ENCODE measurements at places on chromosomes 16 and 17.

DNA sequence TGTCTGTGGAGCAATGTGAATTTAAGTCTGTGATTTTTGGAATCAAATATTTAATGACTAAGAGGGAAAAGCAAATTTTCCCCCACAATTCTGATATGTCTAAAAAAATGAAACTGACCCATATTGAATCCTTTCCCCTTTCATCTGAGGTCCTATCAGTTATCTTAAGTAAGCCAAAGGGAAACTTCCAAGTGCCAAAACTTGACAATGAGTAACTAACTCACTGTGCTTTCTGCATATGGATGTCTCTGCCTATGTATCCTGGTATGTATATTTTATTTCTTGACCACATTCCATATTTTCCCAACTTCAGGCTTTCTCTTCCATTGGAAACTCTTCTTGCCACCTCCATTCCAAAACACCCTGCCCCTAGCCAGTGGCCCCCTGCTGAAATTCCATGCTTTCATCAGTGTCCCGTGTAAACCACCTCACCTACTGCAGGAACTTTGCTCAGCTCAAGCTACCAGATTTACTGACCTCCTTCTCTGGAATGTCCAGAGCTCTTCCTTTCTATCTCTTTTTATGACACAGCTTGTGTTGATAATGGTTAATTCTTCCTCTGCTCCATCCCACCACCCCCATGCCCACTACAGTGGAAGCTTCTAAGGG is 59.0 kb downstream of the TOX3 start:
- no peak for DNase-seq

- DNase-seq, result no peak
Observed at GRCh38 chr17:57366558-57367351, 110.4 kb downstream of the MSI2 start.

- no peak for DNase-seq
Observed at GRCh38 chr17:80750263-80750662, 205.6 kb downstream of the RPTOR start.

DNA sequence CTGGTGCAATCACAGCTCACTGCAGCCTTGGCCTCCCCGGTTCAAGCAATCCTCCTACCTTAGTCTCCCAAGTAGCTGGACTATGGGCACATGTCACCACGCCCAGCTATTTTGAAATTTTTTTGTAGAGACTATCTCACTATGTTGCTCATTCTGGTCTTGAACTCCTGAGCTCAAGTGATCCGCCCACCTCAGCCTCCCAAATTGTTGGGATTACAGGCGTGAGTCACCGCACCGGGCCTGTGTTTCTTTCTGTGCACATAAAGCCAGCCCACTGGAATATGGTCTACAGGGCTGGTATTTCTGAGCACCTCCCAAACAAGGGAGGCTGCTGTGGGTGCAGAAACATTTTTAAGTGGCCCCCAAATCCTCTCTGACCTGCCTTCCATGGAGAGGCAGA is 8.4 kb downstream of the TMEM95 start:
- DNase-seq, result no peak

GRCh38 chr16:23195366-23195978 is 12.9 kb downstream of the SCNN1G start:
- DNase-seq, result no peak

DNA sequence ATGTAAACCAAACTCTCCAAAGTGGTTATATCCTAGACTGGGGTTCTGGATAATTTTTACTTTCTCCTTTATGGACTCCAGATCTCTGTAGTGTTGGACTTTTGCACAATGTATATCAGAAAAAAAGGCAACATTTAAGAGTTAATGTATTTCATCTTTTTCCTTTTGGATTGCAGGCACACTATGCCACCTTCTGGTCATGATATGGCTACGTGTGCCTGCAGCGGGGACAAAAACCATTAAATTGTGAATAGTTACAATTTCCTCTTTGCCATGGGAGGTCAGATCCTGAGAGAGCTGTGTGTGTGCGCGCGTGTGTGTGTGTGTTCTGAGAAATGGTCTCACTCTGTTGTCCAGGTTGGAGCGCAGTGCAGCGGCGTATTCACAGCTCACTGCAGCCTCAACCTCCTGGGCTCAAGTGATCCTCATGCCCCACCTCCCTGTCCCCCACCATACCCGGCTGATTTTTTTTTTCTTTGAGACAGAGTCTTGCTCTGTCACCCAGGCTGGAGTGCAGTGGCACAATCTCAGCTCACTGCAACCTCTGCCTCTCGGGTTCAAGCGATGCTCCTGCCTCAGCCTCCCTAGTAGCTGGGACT is 4.3 kb upstream of the SGF29 start:
- no peak for DNase-seq

- no peak for DNase-seq
Observed at GRCh38 chr16:60852635-60853034, 1183.6 kb downstream of the CDH8 start.

GRCh38 chr16:67666032-67666551 is 458 bp downstream of the ENKD1 start:
- DNase-seq, result no peak

GRCh38 chr17:48046296-48046695 is 1.9 kb upstream of the NFE2L1 start:
- DNase-seq, result no peak

DNA sequence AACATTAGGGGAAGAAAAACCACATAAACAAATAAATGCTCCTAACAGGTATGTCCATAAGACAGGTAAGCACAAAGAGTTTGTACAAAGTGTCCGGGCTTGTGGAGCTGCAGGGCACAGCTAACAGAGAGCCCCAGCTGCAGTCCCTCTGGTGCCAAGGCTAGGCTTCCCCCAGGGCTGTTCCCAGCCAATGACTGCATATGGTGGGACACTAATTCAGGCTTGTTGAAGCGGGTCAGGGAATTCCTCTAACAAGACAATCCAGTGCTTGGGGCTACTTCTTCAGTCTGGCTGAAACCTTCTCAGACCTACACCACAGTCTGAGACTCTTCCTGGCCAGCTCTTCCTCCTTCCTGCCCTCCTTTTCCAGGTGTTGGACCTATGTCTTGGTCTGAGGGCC is 51.7 kb upstream of the ALDH3A1 start:
- DNase-seq, result no peak

DNA sequence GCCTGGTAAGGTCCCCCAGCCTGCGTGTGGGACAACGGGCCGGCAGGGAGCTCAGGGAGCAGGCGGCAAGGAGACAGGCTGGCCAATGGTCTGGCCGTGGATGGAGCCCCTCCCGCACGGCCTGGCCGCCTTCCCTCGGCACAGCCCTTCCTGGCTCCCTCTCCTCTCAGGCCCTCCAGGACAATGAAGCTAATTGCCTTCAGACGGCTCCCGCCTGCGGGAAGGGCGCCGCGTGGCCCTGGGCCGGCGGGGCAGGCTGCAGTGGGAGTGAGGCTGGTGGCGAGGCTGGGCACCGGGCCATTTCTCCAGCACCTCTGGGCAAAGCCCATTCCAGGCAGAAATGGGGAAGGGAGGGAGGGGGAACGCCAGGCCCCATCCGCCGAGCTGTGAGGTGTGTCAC is 50.9 kb downstream of the ENGASE start:
- no peak for DNase-seq

- no peak for DNase-seq
Observed at GRCh38 chr17:52758481-52758880, 600.0 kb upstream of the CA10 start.

- DNase-seq, result no peak
Observed at GRCh38 chr17:54969658-54970572, 1.4 kb downstream of the STXBP4 start.

- no peak for DNase-seq
Observed at GRCh38 chr16:82846806-82847205, 220.0 kb downstream of the CDH13 start.

DNA sequence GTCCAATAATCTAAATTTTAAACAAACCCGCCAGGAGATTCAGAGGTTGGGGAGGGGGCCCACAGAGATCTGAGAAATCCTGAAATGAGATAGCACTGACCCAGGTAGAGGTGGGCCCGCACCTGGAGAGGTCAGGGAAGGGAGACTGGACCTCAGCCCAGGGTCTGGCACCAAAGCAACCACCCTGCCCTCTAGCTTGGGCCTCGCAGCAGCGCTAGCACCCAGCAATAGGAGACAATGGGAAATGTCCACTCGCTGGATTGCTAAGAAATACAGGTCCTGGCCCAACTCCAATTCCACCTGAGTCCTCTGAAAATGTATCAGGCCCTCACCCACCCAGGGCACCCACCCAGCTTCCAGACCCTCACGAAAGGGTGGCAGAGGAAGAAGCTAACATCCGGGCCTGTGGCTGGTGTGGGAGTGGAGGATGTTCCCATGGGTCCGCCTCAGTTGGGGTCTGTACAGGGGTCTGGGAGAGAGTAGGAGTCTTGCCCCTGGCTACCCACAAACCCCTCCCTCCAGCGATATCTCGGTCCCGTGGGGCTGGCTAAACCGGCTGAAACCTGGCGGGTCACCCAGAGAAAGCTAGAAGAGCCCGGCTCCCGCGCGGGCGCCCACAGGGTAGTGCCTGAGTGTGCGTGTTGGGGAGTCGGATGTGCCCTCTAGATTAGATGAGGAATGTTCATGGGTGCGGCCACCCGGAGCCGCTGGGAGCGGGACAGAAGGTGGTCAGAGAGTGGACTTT is 1.1 kb downstream of the PLLP start:
- DNase-seq, result no peak

DNA sequence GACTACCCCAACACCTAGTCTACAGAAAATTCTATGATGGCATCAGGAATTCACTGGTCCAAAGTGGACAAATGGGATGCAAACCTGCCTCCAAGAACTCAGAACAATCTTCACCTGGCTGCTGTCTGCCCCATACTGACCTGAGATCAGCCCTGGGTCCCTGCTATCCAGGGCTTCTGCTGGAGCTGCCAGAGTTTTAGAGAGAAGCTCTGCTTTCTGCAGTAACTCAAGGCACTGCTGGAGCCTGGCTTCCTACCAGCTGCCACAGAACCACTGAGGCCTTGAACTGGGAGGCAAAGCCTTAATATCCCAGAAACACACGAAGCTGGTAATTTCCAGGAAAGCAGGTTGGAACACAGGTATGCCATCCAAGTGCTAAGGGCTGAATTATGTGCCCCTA is 7.5 kb downstream of the TMEM170A start:
- no peak for DNase-seq

DNA sequence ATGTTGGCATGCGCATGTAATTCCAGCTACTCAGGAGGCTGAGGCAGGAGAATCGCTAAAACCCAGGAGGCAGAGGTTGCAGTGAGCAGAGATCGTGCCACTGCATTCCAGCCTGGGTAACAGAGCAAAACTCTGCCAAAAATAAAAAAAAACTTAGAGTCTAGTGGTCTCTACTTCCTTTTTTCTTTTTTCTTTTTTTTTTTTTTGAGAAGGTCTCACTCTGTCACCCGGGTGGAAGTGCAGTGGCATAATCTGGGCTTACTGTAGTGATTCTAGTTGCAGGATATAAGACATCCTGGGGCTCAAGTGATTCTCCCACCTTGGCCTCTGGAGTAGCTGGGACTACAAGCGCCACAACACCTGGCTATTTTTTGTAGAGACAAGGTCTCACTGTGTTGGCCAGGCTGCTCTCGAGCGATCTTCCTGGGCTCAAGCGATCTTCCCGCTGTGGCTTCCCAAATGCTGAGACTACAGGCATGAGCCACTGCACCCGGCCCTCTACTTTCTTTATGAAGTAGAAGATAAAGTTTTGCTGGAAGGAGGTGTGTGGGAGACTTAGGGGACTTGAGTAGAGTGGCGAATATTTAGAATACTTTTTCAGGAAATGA is 47.9 kb upstream of the TAOK1 start:
- no peak for DNase-seq

GRCh38 chr17:82370471-82371332 is 863 bp upstream of the UTS2R start:
- DNase-seq, result peak; percentile 39

DNA sequence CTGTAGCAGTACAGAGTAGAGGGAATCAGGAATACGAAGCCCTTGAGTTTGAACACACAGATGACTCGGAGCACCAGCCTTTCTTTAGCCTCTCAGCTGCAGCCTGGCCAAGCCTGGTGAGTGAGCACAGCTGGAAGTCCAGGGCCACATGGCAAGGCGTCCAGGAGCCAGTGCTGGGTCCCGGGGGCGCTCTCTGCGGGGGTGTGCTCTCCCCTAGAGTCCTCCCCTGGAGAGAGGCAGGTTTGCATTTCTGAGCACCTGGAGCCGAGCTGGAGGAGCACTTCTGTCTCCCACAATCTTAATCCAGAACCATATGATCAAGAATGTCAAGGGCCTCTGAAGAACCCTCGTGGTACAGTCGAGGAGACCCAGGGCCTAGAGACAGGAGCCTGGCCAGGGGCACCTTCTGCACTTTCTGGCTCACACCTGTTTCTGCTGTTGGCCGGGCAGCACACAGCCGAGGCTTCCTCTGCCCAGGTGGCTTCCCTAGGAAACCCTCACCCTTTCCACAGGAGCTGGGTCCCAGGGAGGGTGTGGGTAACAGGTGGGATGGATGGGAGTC is 78.3 kb downstream of the PLD6 start:
- no peak for DNase-seq

DNA sequence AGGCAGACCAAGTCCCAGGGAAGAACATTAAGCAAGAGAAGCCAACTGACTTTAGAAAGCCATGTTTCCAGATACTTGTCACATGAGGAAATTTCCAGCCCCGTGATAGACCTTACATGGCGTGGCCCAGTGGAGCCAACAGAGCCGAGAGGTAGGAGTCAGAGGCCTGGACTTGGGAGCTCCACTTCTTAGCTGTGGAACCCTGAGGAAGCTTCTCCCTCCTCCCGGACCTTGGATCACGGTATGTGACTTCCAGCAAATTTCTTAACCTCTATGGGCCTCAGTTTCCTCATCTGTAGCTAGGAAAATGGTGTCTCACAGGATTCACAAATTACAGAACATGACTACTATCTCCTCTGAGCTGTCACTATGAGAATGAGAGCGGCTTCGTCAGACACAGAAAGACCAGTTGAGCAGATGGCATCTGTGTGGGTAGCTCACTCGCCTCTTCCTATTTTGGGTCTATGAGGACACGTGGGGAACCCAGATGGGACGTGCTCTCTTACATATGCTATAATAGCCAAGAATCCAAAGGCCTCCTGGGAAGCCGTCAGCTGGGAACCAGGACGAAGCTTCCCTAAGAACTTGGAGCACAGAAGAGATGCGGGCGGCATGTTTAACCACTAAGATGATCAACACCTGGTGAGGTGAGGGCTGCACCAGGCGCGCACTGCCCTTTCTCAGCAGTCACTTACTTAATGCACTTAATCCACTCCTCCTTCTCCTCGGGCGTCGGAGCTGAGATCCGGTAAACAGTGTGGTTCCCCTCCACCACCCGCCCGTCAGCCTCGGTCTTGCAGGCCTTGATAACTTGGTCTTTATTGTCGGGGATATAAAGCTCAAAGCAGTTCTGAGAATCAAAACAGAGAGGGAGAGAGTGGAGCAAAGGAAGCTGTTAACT is 102.3 kb downstream of the CYTH1 start:
- DNase-seq, result no peak

DNA sequence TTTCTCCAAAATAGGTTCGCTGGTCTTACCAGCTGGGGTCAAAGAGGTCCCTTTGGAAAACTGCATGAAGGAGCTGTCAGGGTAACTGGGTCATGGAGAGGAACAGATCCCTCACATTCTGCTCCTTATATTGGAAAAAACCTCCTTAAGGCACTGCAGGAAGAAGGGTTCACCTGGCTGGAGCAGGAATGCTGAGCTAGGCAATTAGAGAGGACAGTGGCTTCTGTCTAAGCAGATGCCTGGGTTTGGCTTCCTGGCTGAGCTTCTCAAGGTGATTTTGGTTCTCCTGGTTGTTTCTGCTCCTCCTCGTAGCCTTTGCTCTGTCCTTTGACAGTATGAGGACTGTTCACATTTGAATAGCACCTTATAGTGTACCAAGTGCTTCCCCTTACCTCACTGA is 19.6 kb downstream of the ITGB3 start:
- no peak for DNase-seq
